ENCODE measurements at places on chromosomes 2 and 18.

- DNase-seq: no peak
These were observed 5.7 kb downstream of the KLHL23 start for GRCh38 chr2:169739351-169739750.

- DNase-seq: peak; percentile 32
These were observed 31.7 kb upstream of the CERS6 start for GRCh38 chr2:168424112-168424951.

GRCh38 chr18:79507546-79508480 is 112.1 kb downstream of the NFATC1 start:
- no peak for DNase-seq

- no peak for DNase-seq
These were observed 158.0 kb downstream of the CSRNP3 start for GRCh38 chr2:165627470-165627869.

DNA sequence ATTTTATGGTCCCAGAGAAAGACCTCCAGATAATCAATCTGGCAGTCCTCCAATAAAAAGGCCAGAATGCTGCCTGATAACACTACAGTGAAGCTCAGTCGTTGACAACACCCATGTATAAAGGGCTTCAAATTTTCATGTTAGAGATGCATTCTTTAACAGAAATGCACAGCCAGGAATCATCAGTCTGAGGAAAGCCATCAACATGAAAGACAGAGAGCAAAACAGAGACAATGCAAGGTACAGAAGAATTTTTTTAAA is 13.8 kb downstream of the BABAM2 start:
- no peak for DNase-seq

- DNase-seq: no peak
These were observed 15.1 kb upstream of the LIPG start for GRCh38 chr18:49546719-49547273.

GRCh38 chr2:162706770-162707169 is 131.8 kb downstream of the KCNH7 start:
- no peak for DNase-seq

DNA sequence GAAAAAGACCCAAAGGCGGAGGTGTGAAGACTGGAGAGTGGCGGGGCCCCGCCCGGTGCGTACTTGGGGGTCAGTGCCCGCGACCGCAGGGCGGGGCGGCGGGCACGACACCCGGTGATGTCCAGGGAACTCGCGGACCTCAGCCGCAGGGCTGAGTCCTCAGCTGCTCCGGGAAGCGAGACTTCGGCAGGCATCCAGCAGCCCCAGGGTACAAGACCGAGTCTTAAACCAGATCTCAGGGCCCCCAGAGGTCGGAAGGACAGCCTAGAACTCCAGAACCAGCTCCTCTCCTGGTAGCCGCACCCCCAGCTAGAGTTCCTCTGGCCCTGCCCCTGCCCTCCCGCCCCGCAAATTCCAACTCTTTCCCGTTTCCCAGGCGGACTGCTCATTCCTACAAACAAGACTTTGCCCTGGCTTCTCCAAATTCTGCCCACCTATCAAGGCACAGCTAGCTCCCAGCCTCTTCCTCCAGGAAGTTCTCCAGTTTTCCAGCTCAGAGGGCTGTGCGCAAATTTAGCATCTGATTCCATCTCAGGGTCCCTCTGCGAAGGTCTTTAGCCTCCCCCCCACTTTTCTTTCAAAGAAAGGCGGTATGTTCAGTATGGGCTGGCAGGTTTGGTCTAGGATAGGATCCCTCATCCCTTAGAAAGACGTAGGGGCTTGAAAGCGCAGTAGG is 26.0 kb upstream of the NOTO start:
- DNase-seq: no peak

DNA sequence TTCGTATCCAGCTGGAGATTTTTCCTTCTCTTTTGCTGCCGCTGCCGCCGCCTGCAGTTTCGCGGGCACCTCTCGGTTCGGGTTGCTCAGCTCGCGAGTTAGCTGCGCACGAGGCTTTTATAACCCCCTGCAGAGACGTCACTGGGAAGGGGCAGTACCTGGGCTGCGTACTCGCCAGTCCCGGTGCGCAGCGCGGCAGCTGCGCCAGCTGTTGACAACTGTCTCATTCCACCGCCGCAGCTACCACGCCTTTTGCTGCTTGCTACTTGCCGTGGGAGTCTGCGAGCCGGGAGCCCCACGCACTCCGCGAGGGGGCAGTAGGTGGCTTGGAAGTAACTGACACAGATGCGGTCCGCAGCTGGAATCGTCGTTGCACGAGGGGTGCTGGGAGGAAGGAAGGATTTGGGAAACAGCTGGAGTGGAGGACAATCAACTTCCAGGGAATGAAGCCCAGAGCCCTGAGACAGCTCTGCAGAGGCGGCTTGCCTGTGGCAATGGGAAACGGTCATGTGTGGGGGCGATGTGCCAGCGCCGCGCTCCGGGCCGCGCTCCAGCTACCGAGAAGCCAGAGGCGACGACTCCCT is at the start of gene TACR1:
Gene TACR1, minus strand, starts transcription at position 93 of the 584 bp plus-strand sequence. CDS start 586 bp downstream, outside the sequence.
- DNase-seq: peak; percentile 42

DNA sequence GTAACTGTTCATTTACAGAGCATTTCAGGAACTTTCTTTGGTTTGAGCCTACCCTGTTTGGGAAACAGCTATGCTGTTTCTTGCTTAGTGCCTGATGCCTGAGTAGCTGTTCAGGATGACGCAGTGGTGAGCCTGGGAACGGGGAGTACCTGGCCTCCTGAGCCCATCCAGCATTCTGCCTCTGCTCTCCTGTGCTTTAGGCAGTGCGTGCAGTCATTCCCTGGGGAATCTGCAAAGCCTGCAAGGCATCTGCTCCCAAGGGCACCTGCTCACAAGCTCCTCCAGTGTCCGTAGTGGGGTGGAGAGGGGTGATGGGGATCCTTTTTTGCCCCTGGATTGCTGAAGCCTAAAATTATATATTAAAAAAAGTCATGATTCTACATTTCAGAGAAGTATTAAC is 68.8 kb downstream of the RAPGEF4 start:
- no peak for DNase-seq

Measured in fibroblast of skin of left quadriceps (primary cell).